ENCODE measurements at places on chromosomes 5 and 9.

DNA sequence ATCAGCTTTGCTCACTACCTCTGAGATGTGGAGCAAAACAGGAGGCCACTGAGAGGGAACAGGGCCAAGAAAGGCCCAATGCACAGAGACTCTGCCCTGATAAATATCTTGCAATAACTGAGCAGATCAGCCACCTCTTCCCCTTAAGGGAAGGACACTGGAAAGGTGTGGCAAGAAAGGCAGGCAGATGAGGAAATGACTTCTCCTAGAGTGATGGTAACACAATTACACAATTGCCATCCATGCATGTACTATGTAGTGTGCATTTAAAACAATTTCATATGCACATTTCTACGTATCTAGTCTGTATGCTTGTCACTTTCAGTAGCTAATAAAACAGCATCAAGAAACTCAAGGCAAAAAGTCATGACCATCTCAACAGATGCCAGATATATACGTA is 322.5 kb downstream of the DRD1 start:
- DNase-seq: no peak

DNA sequence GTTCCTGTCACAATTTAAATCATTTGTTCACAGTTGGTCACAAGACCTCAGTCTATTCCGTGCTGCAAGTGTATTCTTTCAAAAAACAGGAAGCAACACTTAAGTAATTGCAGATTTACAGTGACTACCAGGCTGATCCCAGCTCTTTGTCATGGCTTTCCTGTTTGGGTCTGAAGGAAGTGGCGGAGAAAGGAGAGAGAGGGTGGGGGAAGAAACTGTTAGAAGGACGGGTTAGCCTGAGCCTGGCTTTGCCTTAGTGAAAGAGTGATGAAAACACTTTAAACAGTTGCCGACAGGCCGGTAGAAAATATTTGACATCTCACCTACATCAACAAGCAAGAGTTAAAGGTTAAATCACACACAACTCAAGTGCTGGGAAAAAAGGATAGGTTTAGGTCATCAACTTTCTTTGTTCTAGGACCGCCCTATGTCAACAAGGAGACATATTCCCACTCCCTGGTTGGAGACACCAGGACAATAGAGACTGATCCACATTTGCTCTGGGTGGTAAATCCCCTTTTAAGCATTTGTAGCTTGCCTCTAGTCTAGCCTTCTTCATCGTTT is 102.2 kb upstream of the DAB2 start:
- no peak for DNase-seq

- DNase-seq: no peak
Measured at GRCh38 chr9:70392189-70392588, 22.3 kb downstream of the KLF9 start.

GRCh38 chr9:137055385-137056364 is 1.8 kb upstream of the ENTPD2 start:
- DNase-seq: no peak

DNA sequence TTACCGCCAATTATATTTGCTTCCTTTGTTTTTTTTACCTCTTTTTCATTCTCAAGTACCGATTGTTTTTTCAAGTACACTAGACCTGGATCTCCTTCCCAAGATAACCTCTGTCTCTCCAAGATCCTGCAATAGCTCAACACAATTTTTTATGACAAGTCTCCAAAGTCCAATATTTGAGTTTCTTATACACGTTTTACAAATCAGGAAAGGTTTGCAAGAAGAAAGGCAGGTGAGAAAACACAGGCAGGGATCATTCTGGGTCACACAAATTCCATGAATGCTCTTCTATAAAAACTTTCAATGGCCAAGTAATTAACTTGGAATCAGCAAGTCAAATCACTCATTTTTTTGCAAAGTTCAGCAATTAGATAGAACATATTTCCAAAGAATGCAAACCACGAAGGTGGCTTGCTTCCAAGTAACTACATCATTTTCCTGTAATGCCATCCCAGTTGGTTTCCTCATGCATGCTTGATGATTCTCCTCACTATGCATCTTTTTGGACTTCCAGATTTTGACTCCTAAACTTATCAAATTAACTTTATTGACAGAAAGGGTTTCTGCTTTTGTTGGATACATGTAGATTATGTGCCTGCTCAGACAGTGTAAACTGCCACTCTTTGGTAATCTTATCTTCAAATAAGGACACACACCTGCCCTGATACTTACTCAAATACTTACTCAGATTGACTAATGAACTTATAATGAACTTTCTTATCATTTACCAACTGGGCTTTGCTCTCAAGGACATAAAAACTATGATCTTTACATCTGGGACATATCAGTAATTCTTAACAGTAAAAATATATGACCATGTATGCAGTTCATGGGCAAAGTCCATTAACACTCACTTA is 24.7 kb upstream of the IFNE start:
- no peak for DNase-seq

- DNase-seq: no peak
Measured at GRCh38 chr5:40166802-40167201, 512.9 kb upstream of the PTGER4 start.

DNA sequence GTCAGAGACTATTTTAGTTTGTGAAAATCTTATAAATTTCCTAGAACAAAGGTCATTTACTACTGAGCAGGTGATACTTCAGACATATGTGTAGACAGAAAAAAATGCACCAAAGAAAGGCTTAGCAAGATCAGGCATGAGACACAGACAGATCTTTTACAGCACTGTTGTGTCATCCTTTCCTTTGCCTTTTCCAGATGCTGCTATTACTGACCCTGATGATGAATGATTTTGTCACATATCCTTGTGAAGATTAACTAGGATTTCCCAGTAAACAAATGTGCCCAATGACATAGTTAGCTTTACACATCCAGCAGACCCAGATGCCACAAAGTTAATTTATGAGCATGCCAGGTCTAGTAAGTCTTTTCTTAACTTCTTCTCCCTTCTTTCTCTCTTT is 68.2 kb downstream of the DMRTA1 start:
- no peak for DNase-seq

DNA sequence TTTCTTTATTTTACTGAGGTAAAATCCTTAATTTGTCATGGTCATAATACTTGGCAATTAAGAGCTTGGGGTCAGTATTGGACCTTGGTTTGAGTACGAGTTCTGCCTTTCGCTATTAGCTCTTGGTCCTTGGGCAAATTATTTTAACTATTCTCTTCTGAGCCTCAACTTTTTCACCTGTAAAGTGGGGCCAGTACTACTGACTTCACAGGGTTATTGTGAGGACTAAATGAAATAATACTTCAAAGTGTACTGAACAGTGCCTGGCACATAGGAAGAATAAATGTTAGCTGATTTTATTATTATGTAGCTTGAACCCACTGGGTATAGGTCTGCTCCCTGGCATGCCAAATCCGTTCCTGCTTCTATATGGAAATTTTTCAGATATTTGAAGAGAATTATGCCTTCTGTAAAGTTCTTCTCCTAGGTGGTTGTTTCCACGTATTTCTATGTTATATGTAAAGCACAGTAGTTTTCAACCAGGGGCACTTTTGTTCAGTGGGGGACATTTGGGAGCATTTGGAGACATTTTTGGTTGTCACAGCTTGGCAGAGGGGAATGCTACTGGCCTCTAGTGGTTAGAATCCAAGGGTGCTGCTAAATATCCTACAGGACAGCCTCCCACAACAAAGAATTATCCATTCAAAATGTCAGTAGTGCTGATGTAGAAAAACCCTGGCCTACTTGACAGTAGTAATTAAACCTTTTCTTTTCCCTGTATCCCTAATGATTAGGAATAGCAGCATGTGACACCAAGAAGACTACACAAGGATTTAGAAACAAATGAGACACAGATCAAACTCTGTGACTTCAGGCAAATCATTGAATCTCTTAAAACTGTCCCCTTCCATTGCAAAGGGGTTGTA is 4.5 kb downstream of the RCL1 start:
- no peak for DNase-seq
